ENCODE measurements at places on chromosomes 7 and 10. TPM values are rescaled to one million over a fixed set of nuclear protein-coding genes. Genes with fewer than 3 reads are reported as not detected.

DNA sequence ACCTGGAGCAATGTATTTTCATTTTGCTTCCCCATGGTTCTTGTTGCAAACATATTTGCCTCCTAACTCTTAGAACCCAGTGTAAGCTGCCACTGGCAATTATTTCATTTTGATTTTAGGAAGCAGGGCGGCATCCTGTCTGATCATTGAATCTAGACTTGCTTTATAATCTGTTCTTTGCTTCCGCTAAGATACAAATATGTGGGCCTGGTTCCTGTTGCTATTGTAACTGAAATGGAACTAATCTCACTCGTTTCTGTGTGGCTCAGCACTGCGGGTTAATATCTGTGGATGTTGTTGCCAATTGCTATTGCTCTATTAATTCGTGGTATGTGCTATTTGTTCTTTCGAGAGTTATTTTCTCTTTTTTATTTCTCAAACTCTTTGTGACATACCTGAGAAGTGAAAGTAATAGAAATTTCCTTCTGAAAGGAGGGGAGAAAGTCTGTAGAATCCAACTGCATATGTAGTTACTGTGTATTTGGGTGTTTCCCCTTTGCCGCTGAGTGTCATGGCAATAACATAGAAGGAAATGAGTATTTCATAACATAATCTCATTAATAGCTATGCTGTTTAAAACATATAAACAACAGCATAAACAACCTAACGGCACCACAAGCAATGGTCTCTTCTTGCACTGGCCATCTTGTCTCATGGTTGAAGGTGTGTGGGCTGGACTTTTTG, 62.4 kb downstream of the FZD1 start:
- no peaks in the 10 kb centered on the region for H3K27me3 ChIP-seq
- H3K27ac ChIP-seq, result no peak overlapping the region
- no peak for DNase-seq
- no peaks in the 10 kb centered on the region for H3K4me1 ChIP-seq
- no peaks in the 10 kb centered on the region for H3K36me3 ChIP-seq
- no peak overlapping the region for H3K4me3 ChIP-seq

DNA sequence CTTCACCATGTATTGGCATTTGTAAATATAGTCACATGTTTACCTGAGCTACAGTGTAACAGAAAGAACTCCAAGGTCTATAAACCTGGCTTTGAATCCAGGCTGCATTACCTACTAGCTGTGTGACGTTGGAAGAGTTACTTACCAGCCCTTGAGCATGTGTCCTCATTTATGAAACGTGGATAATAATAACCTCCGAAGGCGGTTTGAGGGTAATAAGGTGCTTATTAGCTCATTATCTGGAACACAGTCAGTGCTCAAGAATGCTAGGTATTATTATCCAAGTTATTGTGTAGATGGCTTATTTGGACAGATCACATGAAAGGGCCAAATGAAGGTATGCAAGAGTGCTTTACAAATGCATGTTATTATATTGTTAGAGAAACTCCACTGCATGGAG, 64.9 kb downstream of the SEC23IP start:
- no peak for DNase-seq
- peaks cover 7% of the 10 kb centered on the region for H3K27me3 ChIP-seq
- H3K4me1 ChIP-seq, result no peaks in the 10 kb centered on the region
- H3K27ac ChIP-seq, result no peak overlapping the region

GRCh38 chr7:5143935-5144903, 45.8 kb upstream of the WIPI2 start:
- H3K27me3 ChIP-seq, result peaks cover 7% of the 10 kb centered on the region
- H3K27ac ChIP-seq, result no peak overlapping the region
- peak overlapping the region; percentile 40 for H3K4me3 ChIP-seq
- H3K4me1 ChIP-seq, result peaks cover 13% of the 10 kb centered on the region

DNA sequence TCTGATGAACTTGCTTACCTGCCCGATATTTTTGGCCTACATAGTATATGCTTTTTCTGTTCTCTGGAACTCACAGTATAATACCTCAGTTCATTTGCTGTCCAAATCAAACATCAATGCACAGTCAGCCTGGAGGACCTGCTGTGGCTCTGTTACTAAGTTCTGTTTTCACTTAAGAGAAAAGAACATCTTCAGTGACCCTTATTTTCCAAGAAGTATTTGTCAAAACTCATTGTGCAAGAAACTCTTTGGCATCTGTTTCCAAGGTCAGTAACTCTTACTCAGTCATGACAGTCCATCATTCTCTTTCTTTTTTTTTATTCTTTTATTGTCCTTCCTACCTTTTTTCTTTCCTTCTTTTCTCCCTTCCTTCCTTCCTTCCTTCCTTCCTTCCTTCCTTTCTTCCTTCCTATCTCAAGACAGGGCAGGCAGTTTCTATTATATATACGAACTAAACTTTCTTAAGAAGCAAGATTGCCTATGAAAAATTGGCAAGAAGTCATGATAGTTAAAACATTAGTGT, 37.8 kb upstream of the SEM1 start:
- no peak for DNase-seq
- peaks cover 13% of the 10 kb centered on the region for H3K27me3 ChIP-seq
- no peaks in the 10 kb centered on the region for H3K36me3 ChIP-seq
- no peak overlapping the region for H3K27ac ChIP-seq
- no peaks in the 10 kb centered on the region for H3K4me1 ChIP-seq

GRCh38 chr10:77819210-77820112, 107.1 kb downstream of the DLG5 start:
- no peak overlapping the region for H3K27ac ChIP-seq
- no peaks in the 10 kb centered on the region for H3K36me3 ChIP-seq
- DNase-seq, result no peak
- H3K4me1 ChIP-seq, result peaks cover 7% of the 10 kb centered on the region

DNA sequence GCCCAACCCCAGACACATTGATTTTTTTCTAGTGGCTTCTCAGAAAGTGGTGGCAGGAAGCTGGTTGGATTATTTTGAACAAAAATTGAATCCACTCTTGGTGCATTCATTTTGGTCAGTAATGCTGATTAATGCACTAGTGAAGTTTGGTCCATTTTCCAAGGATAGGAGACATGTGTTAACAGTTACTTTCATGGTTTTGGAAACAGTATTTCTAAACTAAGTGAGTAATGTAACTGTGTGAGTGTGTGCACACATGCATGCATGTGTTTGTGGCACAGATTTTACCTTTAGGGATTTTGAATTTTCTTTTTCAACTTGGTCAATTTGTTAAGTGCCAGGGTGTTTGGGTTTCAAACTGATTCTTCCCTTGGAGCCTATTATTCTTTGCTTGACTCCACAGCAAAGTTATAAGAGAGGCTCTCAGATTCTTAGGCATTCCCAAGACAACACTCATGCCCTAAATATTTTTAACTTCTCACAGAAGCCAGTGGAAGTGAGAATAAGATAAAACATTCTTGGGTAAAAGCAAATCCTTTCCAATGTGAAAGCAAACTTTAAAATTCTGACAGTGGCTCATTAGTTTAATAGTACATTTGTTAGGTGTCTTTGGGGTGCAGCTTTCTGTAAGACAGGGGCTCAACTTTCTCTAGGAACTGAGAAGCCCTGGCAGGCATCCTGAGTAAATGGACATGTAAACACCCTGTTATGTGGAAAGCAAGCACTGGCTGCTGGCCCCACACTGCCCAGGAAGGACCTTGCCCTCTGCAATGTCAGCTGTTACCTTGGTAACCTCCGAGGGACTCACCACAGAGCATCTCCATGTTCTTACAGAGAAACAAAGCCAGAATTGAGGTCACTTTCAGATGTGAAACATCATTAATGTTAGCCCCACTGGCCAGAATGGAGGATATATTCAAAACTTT, 68.4 kb downstream of the ASAH2B start:
- no peaks in the 10 kb centered on the region for H3K27me3 ChIP-seq
- no peak overlapping the region for H3K4me3 ChIP-seq
- no peak overlapping the region for H3K27ac ChIP-seq
- no peaks in the 10 kb centered on the region for H3K36me3 ChIP-seq

DNA sequence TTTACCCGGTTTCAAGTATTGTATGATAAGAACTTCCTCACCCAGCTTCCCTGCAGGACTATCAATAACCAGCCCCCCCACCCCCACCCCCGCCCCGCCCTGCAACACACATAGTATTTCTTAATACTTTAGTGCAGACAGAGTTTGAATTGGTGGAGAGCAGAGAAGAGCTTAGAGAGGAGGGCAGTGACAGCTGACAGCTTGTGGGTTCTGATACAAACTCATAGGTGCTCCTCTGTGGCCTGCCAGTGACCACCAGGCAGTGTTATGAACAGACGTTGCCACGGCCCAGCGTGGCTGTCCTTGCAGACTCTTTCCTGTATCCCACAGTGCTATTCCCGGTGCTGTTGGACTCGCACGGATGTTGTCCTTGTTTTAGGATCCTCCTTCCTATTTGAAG, 186.9 kb upstream of the ADO start:
- no peak for DNase-seq
- peaks cover 18% of the 10 kb centered on the region for H3K27me3 ChIP-seq
- no peaks in the 10 kb centered on the region for H3K36me3 ChIP-seq
- H3K27ac ChIP-seq, result no peak overlapping the region

OR6B1 gene
- total RNA-seq, result not detected

DNA sequence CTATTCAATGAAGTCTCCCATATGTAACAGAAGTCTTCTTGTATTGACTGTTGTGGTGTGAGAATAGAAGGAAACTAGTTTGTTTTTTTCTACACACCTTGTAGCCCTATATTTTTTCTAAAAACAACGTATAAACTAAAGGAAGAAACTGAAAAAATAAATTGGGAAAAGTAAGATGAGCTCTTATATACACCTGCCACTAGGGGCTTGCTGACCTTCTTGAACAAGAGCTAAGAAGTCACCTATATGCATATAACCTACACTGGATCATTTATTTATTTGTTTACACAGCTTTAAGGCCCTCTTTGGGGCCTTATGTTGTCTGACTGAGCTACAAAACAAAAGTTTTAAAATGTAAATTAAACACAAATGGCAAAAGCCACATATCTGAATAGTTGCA, 383.0 kb downstream of the HPSE2 start:
- H3K4me3 ChIP-seq, result no peak overlapping the region
- H3K27ac ChIP-seq, result no peak overlapping the region
- H3K4me1 ChIP-seq, result peaks cover 2% of the 10 kb centered on the region
- no peaks in the 10 kb centered on the region for H3K27me3 ChIP-seq
- no peak for DNase-seq

DNA sequence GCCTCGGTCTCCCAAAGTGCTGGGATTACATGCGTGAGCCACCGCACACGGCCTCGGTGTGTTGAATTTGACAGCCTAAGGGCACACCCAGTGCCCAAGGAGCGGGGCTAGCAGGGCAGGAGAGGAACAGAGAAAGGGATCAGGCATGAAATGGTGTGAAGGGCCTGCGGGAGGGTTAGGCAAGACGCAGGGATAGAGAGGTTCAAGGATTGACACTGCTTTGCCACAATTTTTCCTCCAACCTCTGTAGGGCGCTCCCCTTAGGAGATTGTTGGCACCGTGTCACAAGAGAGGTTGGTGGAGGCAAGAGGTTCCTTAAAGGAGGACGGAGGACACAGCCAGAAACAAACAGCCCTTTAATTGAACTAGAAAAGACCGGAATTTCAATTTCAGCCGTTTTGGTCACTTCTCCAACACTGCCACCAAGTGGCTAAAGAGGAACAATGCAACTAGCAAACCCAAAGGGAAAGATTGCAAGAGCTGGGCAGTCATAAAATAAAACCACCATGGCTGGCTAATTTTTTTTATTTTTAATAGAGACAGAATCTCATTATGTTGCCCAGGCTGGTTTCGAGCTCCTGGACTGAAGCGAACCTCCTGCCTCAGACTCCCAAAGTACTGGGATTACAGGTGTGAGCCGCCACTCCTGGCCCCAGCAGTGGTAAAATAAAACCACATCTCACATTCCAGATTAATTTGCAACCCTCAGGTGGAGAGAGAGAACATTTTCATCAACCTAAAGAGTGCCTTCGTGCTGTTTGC, 6.9 kb upstream of the CREB3L2 start:
- H3K27ac ChIP-seq, result no peak overlapping the region
- no peaks in the 10 kb centered on the region for H3K36me3 ChIP-seq
- peak; percentile 46 for DNase-seq

CALN1 gene
- not detected for total RNA-seq

GRCh38 chr7:105985672-105986215, 22.7 kb downstream of the CDHR3 start:
- H3K27ac ChIP-seq, result no peak overlapping the region
- no peak for DNase-seq
- H3K27me3 ChIP-seq, result peaks cover 28% of the 10 kb centered on the region
- H3K4me1 ChIP-seq, result no peaks in the 10 kb centered on the region

WEE2 gene
- not detected for total RNA-seq
